ENCODE measurements at places on chromosomes 1 and 21.

GRCh38 chr1:9746211-9746610 is 77.6 kb downstream of the CLSTN1 start:
- H3K27ac ChIP-seq = no peak overlapping the region
- H3K4me1 ChIP-seq = no peaks in the 10 kb centered on the region
- no peak overlapping the region for H3K4me3 ChIP-seq
- no peak for DNase-seq

DNA sequence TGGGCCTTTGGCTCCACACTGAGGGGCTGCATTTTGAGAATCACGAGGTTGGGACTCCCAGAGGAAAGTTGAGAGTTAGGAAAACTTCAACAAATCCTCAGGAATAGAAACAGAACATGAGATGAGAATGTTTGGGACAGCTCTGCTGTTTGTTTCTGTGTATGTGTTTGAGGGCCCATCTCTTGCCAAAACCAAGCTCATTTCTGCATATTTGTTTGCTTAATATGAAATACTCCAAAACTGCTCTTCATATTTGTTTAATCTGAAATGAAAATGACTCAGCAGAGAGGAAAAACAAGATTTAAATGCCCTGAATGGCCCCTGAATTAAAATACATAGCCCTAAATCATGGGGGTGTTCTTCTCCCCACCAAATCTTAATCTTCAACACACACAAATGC is 78.1 kb downstream of the DDR2 start:
- peaks cover 20% of the 10 kb centered on the region for H3K4me1 ChIP-seq
- no peak overlapping the region for H3K27ac ChIP-seq
- H3K27me3 ChIP-seq = no peaks in the 10 kb centered on the region
- DNase-seq = no peak

DNA sequence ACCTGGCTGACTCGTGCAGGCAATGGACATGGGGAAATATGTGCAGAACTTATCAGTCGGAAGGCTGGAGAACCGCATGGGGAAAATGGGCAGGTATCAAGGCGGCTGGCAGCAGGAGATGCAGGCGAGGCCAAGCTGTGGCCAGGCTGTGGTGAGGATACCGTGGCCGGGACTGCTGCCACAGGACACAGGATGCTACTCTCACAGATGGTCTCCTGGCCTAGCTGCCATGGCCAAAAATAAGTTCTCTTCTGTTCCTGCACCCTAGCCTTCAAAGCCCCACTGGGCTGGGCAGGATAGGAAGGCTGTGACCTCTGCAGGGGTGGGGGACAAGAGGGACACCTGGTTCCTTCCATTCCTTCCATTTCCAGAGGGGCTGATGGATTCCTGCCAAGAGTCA is 26.4 kb downstream of the TEX35 start:
- H3K36me3 ChIP-seq = no peaks in the 10 kb centered on the region
- H3K27ac ChIP-seq = no peak overlapping the region
- no peaks in the 10 kb centered on the region for H3K27me3 ChIP-seq
- H3K4me3 ChIP-seq = no peak overlapping the region

- no peak overlapping the region for H3K4me3 ChIP-seq
- peaks cover 4% of the 10 kb centered on the region for H3K27me3 ChIP-seq
- no peaks in the 10 kb centered on the region for H3K4me1 ChIP-seq
Measured at GRCh38 chr1:37157634-37158033, 123.3 kb upstream of the GRIK3 start.

- peaks cover 17% of the 10 kb centered on the region for H3K4me1 ChIP-seq
- H3K4me3 ChIP-seq = peak overlapping the region; percentile 66
- no peak for DNase-seq
- peaks cover 38% of the 10 kb centered on the region for H3K27me3 ChIP-seq
Measured at GRCh38 chr1:243917863-243918565, 68.0 kb upstream of the AKT3 start.

DNA sequence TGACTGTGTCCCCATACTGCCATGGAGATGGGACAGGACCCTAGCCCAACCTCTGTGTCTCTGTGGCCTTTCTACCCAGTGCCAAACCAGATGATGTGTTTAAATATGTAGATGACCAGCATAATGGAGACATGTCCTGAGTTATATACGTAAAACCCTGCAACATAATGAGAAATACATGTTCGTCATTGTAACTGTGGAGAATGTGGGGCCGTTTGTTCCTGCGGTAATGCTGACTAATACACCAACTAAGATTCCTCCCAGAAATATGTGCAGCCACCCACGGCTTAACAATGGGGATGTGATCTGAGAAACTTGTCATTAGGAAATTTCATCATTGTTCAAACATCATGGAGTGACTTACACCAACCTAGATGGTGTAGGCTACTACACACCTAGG is 71.7 kb upstream of the SIM2 start:
- no peaks in the 10 kb centered on the region for H3K36me3 ChIP-seq
- H3K27me3 ChIP-seq = peaks cover 63% of the 10 kb centered on the region

DNA sequence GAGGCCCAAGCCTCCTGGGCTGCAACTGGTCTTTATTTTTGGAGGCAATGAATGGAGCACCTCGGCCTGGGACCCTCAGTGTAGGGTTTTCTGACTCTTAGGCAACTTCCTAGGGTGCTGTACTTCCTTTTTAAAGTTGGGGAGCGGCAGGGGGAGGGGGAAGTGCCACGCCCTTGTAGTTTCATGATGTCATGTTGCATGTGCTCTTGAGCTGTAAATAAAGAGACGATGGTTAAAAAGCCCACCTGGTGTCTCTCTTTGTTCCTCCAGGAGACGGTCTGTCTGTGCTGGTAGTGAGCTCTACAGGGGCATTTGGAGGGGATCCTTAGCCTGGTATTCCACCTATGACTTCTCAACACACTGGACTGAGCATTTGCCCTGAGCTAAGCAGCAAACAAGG is 10.3 kb upstream of the AGTRAP start:
- no peaks in the 10 kb centered on the region for H3K27me3 ChIP-seq
- H3K36me3 ChIP-seq = no peaks in the 10 kb centered on the region
- no peak for DNase-seq
- no peak overlapping the region for H3K27ac ChIP-seq

DNA sequence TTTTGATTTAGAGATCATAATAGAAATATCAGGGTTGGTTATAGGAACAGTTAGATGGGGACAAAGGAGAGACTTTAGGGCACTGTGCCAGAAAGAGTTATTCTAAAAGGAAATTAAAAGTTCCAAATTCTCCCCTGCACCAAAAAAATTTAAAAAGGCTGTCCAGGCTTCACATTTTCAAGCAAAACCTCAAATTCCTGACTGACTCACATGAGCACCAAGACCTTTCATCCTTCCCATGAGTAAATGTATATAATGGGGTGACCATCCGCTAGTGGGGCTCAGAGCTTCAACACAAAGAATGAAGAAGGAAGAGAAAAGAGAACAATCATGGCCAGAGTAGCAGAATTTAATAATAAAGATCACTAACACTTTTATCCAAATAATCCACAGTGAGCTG is 131.6 kb upstream of the MROH9 start:
- no peak overlapping the region for H3K4me3 ChIP-seq
- no peak overlapping the region for H3K27ac ChIP-seq
- peaks cover 7% of the 10 kb centered on the region for H3K27me3 ChIP-seq
- DNase-seq = no peak
- H3K4me1 ChIP-seq = peaks cover 32% of the 10 kb centered on the region
- no peaks in the 10 kb centered on the region for H3K36me3 ChIP-seq

DNA sequence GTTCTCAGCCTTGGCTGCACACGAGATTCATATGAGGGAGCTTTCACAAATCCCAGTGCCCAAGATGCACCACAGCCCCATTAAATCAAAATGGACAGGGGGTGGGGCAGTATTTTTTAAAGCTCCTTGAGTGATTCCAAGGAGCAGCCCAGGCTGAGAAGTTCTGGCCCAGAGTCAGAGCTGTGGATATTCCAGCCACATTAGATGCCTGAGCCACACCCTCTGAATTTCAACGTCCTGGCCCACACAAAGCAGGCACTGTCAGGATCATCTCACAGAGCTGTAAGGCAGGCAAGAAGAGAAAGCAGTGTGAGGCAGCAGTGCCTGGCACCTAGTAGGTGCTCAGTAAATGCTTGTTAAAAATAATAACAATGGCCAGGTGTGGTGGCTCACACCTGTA is 37.4 kb downstream of the PAX7 start:
- H3K27me3 ChIP-seq = peaks cover 73% of the 10 kb centered on the region
- no peaks in the 10 kb centered on the region for H3K4me1 ChIP-seq
- H3K27ac ChIP-seq = no peak overlapping the region
- H3K4me3 ChIP-seq = no peak overlapping the region
- H3K36me3 ChIP-seq = no peaks in the 10 kb centered on the region
- no peak for DNase-seq

DNA sequence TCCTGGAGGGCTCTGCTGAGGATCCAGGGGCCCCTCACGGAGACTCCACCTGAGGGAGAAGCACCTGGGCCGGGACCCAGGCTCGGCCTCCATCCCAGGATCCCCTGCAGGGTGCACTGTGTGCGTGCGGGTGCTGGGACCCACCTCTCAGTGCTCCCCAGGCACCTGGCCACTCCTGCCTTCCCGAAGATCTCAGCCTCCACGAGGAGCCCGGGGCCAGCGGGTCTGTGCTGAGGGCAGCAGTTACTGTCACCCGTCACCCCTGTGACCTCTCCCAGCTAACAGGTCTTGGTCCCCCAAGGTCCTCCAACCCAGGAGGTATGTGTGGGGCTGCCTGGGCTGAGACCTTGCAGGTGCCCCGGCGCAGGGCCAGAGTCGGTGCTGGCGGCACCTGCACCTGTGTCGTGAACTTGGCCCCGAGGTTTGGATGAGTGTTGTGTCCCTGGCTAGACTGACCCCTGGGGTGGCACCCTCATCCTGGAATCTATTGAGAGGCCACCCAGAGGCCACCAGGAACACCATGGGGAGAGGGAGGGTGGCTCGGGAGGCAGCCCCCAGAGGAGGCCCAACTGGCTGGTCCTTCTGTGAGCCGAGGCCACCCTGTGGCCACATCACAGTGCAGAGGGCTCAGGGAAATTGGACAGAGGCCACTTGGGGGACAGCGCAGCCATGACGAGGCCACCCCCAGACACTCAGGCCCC is 17.7 kb downstream of the MORN1 start:
- peaks cover 11% of the 10 kb centered on the region for H3K36me3 ChIP-seq
- H3K4me1 ChIP-seq = no peaks in the 10 kb centered on the region
- DNase-seq = peak; percentile 16
- no peaks in the 10 kb centered on the region for H3K27me3 ChIP-seq
- H3K4me3 ChIP-seq = no peak overlapping the region

GRCh38 chr1:64955097-64956009 is 11.0 kb downstream of the JAK1 start:
- no peaks in the 10 kb centered on the region for H3K36me3 ChIP-seq
- no peak overlapping the region for H3K27ac ChIP-seq
- H3K27me3 ChIP-seq = no peaks in the 10 kb centered on the region
- H3K4me3 ChIP-seq = no peak overlapping the region

DNA sequence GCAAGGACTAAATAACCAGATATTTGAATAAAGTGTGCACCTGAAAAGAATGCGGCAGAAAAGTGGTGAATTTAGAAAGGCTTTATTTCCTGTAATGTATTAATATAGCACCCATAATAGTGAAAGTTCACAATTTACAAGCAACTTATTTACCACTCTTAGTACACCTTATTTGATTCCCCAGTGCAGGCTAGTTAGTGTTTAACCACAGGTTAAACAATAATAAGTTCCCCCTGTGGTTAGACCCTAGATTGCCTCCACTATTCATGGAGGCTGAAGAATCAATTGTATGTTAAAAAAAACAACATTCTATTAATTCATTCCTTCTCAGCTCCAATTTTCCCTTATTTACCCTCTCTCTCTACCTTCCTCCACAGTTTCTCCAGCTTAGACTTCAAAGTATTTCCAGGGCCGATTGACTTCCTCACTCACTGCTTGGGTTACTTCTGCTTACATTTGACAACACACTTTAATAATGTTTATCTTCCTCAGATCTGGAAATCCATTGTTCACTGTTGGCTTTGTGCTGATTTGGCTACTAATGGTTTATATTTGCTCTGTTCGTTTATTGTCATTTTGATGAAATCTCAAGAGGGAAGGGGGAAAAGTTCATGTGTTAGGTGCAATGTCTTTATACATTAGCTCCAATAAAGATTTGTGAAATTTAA is 796.3 kb downstream of the BRINP3 start:
- H3K27me3 ChIP-seq = peaks cover 27% of the 10 kb centered on the region
- no peaks in the 10 kb centered on the region for H3K36me3 ChIP-seq
- H3K4me3 ChIP-seq = no peak overlapping the region
- peaks cover 12% of the 10 kb centered on the region for H3K4me1 ChIP-seq
- no peak for DNase-seq

DNA sequence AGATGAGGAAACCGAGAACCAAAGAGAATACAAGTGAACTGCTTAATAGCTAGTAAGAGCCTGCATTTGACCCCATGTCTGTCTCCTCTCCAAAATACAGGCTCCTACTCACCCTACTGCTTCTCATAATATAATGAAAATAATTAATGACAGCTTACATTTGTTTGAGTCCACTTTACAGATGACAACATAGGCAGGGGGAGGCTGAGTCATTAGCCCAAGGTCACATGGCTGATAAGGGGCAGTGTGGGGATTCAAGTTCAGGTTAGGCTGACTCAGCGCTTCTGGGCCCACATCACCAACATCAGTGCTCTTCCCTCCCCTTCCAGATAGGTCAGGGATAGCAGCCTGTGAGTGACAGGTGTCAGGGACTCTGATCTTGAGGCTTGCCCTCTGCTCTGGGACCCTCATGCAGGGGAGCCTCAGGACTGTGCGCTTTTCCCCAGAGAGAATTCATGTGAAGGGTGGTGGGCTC is 16.2 kb downstream of the AZIN2 start:
- H3K27me3 ChIP-seq = no peaks in the 10 kb centered on the region
- H3K27ac ChIP-seq = no peak overlapping the region
- peaks cover 10% of the 10 kb centered on the region for H3K4me1 ChIP-seq

DNA sequence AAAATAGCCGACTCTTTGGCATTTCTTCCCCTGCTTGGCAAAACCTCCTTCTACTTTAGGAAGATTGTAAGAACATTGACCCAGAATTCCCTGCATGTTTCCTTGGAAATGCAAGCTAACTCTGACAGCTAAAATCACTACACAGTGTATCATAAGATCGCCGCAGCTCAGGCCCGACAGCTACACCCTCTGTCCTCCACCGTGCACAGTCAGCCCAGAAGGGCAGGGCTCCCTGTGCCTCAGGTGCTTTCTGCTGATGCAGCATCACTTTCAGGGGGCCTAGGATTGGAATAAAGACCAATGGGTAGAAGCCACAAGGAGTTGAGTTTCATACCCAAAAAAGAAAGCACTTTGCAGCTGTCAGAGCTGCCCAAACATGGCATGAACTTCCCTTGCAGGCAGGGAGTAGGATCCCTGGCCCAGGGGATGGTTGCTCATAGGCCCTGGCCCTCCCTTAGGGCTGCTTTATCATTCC is 145.3 kb downstream of the SEC16B start:
- no peak for DNase-seq
- no peak overlapping the region for H3K27ac ChIP-seq
- H3K27me3 ChIP-seq = peaks cover 40% of the 10 kb centered on the region
- H3K4me1 ChIP-seq = no peaks in the 10 kb centered on the region
- no peaks in the 10 kb centered on the region for H3K36me3 ChIP-seq

DNA sequence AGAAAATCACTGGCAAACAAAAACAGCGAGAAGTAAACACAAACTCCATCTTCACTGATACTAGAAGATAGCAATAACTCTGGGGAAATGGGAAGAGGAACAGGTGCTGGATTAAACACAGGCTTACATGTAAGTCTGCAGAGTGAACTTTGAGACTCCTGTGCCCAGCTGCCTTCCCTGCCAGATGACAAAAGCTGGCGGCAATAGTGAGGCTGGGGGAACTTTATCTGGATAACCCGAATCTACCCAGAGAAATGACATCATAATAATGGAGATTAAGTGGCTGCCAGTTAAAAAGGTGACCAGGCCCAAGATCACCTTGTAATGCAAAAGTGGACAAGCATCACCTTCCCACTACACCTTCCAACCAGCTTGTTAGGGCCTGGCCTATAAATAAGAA is 184.5 kb downstream of the CHRM3 start:
- H3K27me3 ChIP-seq = no peaks in the 10 kb centered on the region
- no peaks in the 10 kb centered on the region for H3K36me3 ChIP-seq
- H3K27ac ChIP-seq = no peak overlapping the region
